SK-N-MC (cell line): ENCODE measurements at places on chromosomes 11 and 22.

- no peak for DNase-seq
These were observed 23.1 kb downstream of the CBL start for GRCh38 chr11:119229288-119229672.

- DNase-seq: no peak
These were observed 71.9 kb upstream of the PPARA start for GRCh38 chr22:46078241-46079092.

- no peak for DNase-seq
These were observed 952 bp upstream of the CATSPERZ start for GRCh38 chr11:64298966-64299846.

GRCh38 chr11:93481279-93481678 lies 61.9 kb downstream of the SMCO4 start:
- no peak for DNase-seq

DNA sequence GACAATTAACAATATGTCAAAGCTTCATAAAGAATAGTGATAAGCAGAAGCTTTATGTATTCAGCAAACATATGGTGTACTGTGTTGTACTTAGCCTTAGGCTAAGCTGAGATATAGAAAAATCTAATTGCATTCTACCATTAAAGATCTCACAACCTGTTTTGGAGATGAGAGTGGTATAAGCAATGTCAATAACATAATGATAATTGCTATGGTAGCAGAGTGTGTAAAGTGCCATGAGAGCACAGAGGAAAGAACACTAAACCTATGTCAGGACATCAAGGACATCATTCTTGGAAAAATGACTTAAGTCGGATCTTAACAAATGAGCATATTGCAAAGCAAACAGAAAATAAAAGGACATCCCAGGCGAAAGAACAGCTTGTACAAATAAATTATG lies 28.6 kb upstream of the ANGPTL5 start:
- no peak for DNase-seq

DNA sequence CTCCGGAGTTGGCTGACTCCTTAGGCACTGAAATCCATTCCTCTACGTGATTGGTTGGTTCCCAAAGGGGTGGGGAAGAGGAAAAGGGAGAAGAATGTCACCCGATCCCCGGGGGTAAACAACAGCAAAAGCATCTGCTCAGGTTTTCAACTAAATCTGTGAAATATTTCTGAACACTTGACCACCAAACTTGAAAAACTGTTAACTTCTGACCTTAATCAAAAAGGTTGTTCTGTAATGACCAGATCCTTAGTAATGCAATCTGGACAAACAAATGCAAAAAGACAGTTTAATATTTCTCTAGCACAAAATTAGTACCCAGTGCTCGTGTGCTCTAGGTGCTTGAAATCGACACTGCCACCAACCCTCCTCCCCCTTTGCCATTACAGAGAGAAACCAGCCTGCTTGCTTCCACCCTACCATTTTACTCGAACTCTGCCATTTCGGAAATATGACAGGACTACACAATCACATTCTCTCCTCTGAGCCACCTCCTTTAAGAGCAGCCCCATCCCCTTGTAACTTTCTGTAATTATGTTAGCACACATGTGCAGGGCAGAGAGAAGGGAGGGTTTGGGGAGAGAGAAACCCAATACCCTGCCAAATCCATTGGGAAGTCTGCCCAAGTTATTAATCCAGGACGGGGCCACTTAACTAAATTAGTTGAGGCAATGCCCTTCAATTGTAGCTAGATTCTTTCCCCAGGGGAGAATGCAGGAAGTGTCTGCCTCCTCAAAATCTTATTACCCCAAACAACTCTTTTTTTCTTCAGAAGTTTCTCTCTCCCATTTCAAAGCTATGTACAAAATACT lies 113.8 kb downstream of the RBFOX2 start:
- DNase-seq: peak; percentile 91

DNA sequence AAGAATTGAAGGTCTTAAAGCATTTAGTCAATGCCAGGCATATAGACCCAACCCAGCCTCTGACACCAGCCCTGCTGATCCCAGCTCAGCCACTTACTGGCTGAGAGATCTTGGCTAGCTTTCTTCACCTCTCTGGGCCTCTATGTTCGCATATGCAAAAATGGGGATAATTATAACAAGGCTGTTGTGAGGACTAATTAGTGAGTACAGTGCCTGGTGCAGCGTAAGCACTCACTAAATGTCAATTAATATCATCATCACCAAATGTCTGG lies 10.5 kb downstream of the CHST1 start:
- no peak for DNase-seq

DNA sequence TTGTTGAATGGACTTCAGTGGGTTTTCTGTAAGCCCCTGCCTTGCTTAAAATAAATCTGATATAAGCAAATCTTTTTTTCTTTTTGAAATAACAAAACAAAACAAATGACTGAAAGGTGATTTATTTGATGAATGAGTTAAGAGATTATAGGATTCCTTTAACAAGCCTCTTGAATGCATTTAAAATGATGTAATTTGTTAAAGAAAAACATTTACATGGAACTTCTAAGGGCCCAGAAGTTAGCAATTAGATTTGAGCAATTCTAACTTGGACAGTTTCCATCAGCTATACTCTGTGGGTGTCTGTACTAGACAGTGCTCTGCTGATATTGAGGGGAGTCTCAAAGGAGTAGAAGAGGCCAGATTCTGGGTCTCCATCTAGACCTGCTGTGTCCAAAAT lies 143.5 kb upstream of the RAG2 start:
- no peak for DNase-seq

GRCh38 chr11:35907648-35908431 lies 36.0 kb upstream of the LDLRAD3 start:
- no peak for DNase-seq

DNA sequence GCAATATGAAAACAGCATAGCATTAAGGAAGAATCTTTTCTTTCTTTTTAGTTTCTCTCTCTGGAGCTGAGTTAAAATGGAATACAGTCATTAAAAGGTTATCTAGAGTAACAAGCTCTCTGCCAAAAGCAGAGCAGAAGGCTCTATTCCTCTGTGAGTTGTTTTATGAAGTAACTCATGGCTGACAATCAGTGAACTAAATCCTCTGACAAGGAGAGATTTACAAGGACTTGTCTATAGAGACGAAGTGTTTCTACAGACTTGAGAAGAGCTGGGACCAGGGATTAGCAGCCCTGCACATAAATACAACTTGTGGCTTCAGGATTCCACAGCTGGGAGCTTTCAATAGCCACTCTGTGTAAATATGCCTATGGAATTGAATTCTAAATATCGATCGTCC lies 192.5 kb upstream of the RAG2 start:
- no peak for DNase-seq

- no peak for DNase-seq
These were observed 6.8 kb downstream of the TBC1D22A start for GRCh38 chr22:46769191-46769675.

GRCh38 chr11:29018631-29019030 lies 910.4 kb downstream of the METTL15 start:
- DNase-seq: no peak

- no peak for DNase-seq
These were observed 3.7 kb downstream of the ASPHD2 start for GRCh38 chr22:26432619-26433311.

- DNase-seq: no peak
These were observed 1.2 kb downstream of the LRRC56 start for GRCh38 chr11:538431-539051.

- DNase-seq: peak; percentile 35
These were observed 31.7 kb downstream of the FAM181B start for GRCh38 chr11:82701847-82702520.

GRCh38 chr22:21042978-21043859 lies 2.5 kb upstream of the LRRC74B start:
- no peak for DNase-seq

DNA sequence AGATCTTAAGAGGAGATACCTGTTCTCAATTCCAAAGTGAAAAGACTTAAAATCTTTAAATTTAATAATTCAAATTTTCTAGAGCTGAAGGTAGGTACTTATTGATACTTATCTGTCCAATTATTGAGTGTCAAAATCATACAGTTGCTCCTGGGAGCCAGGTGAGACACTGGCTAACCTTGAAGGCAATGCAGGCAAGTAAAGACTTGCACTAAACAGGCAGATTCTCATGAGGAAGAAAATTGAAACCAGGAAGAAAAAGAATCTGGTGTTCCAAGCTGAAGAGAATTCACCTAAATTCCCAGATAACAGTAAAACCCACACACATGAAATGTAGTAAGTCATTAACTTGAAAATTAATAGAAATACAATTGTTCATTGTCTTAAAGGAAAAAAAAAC lies 30.3 kb downstream of the VSIG10L2 start:
- DNase-seq: no peak

GRCh38 chr11:16178273-16178672 lies 178.1 kb downstream of the SOX6 start:
- DNase-seq: no peak

DNA sequence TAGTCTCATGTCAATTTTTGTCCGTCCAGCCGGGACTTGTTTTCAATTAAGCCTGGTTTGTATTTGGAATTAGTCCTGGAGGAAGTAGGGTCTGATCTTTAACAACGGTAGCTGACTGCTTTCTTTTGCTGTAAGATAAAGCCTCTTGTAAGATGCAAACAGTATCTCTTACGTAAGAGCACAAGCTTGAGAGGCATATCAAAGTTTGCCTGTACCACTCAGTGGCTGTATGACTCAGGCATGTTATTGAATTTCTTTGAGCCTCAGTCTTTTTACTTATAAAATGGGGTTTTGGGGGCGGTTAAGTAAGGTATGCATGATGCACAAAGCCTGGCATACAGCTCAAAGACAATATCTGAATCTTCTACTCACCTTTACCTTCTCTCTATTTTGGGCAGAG lies 198.4 kb upstream of the NARS2 start:
- DNase-seq: no peak
